A375 (cell line): ENCODE measurements at places on chromosomes 11 and 22. TPM values are rescaled to one million over a fixed set of nuclear protein-coding genes. Genes with fewer than 3 reads are reported as not detected.

The SCGB1D4 gene
- not detected in 2 replicates for total RNA-seq

The P2RY2 gene
- total RNA-seq: not detected in 2 replicates

The TRIM51 gene
- total RNA-seq: 1.0 and 1.2 TPM in 2 replicates

The OR5P2 gene
- not detected in 2 replicates for total RNA-seq

The OR8A1 gene
- 0.61 and 0.64 TPM in 2 replicates for total RNA-seq

The MMP12 gene
- 0.11 TPM in 1 of 2 replicates, not detected in the other for total RNA-seq

The GLYATL2 gene
- 0.66 and 1.4 TPM in 2 replicates for total RNA-seq
